ENCODE measurements at places on chromosomes 3 and 15.

DNA sequence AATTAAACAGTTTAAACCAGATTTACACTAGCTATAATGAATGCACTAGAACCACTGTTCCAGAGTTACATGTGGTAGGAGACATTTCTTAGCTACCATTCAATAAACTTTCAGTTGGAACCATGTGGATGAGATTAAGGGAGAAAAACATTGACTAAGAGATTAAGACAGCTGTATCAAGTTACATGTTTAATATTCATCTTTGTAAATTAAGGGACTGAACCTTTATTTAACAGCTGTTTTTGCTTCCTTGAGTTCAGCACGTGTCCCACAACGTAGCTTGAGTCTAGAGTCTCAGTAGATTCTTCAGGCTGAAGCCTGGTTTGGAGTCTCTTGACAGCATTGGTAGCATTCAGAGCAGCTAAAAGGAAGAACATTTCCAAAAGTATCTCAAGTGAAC is 27.2 kb upstream of the CFAP44 start:
- DNase-seq = no peak

DNA sequence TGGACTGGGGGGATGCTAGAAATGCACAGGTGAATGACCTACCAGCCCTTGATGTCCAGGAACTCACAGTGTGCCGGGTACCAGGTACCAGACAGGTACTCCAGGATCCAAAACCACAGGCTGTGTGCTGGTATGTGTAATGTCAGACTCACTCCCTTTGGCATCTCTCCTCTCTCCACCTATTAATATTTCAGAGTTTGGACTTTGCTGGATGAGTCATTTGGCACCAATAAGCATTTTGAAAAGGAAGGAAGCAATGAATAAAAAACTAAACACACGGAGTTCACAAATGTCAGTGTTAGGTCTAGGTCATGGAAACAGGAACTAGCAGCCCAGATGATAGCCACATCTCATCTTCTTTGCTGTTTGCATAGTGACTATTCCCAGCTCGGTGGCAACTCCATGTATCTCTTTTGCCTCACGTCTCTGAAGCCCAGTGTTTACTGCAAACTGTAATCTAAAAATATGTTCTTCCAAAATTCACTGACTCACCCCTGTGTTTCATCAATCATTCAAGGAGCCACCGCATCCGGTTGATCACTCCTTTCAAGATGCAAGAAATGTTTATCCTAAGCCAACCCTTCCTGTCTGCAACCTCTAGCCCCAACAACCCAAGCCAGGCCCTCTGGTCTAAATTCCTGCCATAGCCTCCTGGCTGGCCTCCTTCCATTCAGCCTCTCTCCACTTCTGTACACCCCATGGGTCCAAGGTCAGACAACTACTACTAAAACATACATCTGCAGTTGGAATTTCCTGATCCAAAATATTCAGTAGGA is 8.4 kb downstream of the ITGB5 start:
- no peak for DNase-seq

DNA sequence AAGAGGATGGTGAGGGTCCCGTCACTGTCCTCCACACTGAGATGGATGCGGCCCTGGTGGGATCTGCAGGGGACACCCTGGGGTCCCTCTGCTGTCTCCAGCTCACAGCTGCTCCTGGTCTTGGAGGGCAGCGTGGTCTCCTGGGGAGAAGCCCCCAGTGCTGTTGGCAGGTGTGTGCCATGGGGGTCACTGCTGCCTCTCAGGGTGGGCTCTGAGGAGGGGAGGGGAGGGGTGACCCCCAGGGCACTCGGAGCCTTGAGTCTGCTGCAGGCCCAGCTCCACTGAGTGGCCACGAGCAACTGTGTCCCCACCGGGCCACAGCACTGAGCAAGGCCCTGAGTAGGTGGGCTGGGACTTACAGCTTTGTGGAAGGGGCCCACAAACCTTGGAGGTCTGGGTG is 34.7 kb downstream of the KLHL25 start:
- DNase-seq = no peak

DNA sequence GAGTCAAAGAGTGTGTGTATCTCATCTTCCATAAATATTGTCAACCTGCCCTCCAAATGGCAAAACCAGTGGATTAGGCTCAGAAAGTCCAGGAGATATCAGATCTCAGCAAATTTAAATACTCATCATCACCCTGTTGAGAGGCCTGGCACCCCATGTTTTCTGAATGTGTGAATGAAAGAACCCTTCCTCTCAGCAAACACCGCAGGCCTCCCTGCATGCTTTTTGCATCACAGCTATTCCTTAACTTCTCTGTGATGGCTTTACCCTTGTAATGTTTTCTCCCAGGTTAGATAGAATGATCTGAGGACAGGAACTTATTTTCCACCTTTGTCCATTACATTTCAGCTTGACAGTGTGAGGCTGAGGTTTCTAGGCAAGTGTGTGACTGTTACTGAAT is 43.6 kb upstream of the NMNAT3 start:
- no peak for DNase-seq

GRCh38 chr3:129107793-129108192 is 13.8 kb downstream of the RAB43 start:
- no peak for DNase-seq

DNA sequence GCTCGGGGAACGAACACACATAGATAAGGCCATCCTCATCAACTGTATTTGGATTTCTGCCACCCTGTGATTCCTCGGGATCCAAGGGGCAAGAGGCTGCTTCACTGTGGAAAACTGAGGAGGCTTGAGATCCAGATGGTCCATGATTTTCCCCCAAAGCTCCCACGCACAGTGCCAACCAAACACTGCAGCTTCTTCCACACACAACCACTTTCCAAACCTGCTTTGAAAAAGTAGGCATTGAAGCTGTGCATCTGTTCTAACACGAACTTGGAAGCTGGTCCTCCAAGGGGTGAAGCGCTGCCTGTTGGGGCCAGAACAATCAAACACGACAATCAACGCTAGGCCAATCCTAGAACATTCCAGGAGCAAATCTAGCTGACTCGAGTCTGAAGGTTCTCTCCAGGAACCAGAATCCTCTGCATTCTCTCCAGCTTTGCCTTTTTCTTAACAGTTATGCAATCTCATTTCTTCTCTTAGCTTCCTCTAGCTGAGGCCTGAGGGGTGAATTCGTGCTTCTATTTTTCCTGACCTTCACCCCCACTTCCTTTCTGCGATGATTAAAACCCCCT is 104.4 kb downstream of the LRRK1 start:
- no peak for DNase-seq

- DNase-seq = no peak
Observed at GRCh38 chr15:59539799-59540198, 71.8 kb upstream of the GCNT3 start.

DNA sequence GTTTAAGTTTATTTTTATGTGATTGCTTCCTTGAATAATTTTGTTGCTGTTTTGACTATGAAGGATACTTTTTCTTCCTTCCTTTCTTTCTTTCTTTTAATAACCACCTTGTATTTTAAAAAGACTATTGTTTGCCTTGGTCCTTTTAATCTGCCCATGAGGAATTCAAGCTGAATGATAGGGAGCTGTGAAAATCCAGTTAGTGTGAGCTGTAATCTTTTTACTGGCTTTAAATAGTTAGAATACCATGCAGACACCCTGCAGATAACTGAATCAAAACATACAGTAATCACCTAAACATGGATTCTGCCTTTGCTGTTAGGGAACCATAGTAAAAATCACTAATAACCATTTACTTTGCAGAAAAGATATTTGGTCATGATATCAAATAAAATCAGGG is 110.7 kb downstream of the RSRC1 start:
- no peak for DNase-seq

DNA sequence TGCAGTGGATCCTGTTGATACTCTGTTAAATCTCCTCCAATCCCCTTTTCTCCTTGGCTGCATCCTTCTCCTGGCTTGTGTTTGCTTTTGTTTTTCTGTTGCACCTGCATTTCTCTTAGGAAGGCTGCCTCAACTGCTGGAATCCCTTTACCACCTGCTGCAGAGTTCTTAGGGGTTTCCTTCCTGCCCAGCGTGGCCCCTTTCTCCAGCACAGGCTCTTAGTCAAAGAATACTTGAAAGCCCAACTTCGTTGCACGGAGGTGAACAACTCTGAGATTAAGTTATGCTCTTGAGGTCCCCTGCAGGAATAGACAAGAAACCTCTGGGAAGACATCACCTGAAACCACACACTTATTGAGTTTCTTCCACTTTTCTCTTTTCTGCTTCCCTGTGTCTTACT is 121.6 kb upstream of the GRM7 start:
- no peak for DNase-seq

- DNase-seq = no peak
Observed at GRCh38 chr3:102036017-102036416, 186.7 kb downstream of the NFKBIZ start.

DNA sequence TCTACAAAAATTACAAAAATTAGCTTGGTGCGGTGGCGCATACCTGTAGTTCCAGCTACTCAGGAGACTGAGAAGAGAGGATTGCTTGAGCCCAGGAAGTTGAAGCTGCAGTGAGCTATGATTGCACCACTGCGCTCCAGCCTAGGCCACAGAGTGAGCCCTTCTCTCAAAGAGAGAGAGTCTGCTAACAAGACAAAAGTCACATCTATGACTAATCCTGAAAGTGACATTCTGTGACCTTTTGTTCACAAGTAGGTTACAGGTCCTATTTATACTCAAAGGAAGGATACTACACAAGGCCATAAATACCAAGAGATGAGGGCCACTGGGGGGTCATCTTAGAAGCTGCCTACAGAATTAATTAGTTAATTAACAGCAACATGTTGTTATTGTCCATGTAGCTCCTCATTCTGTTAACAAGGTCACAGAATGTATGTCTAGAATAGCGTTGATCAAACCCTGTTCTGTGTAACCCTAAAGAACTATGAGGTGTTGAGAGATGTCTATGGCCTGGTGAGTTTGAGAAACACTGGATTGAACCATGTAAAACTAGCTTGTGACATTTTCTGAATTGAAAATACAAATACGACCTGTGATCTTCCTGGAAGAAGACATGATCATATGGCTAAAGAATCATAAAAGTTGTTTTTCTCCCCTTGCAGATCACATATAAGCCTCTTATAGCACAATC is 97.0 kb downstream of the SAMMSON start:
- no peak for DNase-seq

DNA sequence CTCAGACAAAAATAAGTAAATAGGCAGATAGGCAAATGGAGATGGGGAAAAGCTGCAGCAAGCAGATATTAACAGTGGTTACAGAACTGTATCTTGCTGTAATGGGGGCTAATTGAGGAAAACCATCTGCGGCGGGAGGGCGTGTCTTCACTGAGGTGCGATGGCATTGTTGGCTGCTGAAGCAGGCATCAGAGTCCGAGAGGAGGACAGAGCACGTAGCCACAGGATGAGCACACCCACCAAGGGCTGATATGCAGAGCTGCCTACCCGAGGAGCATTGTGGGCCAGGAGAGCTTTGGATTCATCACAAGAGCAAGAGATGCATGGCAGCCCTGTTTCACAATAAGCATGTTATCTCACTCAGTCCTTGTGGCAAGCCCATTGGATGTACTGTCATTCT is 30.4 kb downstream of the CHRNA7 start:
- no peak for DNase-seq

- peak; percentile 36 for DNase-seq
Observed at GRCh38 chr15:63408524-63408923, 26.9 kb upstream of the CA12 start.

GRCh38 chr3:123297627-123297899 is 95.8 kb downstream of the SEC22A start:
- no peak for DNase-seq

DNA sequence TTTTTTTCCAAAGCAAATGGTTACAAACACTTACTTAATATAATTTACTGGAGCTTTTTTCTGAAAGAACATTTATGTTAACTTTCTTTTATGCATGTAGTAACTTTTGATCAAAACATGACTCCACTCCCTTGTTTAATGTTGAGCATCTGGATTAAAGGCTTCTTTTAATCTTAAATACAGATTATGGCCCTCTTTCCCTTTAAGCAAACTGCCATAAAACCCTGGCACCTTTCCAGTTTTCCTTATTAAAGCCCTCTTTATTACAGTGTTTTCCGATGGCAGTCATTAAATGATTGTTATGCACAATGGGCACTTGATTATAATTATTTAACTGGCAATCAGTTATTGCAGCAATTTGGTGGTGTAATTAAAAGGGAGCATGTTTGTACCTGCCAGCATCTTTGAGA is 167.0 kb downstream of the VGLL4 start:
- DNase-seq = no peak

DNA sequence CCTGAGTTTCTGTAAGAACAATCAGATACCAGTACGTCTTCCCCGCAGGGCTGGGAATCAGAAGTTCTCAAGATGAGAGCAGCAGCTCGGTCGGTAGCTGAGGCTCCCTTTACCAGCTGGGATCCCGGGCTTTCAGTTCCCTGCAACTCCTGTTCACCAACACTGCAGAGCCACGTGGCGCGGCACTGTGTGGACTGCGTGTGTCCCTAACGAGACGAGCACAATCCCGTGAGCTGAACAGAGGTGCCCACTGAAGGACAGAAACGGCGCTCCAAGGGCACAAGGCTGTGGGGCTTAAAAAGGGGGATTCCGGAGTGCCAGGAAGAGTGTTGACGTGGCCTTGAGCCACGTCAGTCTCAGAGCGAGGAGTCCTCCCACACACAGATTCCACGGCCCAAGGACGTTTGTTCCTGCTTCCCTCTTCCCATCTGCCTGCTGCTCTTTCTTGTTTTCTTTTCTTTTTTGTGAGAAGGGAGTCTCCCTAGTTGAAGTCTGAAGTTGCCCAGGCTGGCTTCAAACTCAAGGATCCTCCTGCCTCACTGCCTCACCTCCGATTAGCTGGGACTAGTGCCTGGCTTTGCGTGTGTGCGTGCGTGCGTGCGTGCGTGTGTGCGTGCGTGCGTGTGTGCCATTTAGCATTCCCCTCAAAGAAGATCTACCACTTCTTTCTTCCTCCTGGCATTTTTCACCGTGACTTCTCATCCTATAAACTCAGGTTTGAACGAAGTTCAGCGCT is 37.1 kb upstream of the RPL35A start:
- DNase-seq = no peak

DNA sequence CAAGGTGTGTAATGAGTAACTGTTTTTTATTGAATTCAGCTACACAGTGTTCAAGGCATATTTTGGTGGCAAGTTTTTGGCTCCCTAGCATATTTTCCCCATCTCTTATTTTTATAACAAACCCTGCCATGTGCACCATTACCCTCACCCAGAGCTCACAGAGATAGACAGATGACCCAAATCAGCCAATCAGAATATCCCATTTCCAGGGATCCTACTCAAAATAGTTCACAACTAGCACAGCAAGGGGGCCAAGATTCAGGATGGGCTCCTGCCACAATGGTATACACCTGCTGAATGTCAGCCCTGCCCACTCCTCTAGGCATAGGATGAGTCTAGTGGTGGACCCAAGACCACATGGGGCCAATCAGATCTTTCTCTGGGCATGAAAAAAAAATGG is 78.8 kb upstream of the SETMAR start:
- no peak for DNase-seq

DNA sequence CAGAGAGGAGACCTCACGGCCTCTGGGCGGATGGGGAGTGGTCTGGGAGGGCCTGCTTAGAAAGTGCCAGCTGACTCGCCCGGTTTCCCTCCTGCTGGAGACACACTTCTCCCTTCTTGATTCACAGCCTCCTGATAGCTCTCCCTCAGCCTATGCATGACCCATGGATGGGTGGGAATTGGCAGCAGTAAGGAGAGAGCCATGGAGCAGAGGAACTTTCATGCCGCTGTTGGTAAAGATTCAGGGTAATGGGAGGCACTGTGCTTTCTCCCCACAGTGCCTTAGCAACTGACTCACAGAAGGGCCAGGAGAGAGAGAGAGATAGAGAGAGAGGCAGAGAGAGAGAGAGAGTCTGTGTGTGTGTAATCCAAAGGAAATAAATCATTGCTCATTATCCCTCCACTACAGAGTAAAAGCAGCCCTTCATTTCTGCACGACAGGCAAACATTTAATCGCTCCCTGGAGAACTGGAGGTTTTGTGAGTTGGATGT is 82.8 kb downstream of the SEMA5B start:
- no peak for DNase-seq

GRCh38 chr15:57544848-57545480 is 46.7 kb upstream of the MYZAP start:
- no peak for DNase-seq

All from forelimb muscle (tissue), 1 donor.